ENCODE measurements at places on chromosomes 7 and 10.

- ATAC-seq: no peak
These were observed 351.2 kb downstream of the LRMDA start for GRCh38 chr10:75782463-75783248.

DNA sequence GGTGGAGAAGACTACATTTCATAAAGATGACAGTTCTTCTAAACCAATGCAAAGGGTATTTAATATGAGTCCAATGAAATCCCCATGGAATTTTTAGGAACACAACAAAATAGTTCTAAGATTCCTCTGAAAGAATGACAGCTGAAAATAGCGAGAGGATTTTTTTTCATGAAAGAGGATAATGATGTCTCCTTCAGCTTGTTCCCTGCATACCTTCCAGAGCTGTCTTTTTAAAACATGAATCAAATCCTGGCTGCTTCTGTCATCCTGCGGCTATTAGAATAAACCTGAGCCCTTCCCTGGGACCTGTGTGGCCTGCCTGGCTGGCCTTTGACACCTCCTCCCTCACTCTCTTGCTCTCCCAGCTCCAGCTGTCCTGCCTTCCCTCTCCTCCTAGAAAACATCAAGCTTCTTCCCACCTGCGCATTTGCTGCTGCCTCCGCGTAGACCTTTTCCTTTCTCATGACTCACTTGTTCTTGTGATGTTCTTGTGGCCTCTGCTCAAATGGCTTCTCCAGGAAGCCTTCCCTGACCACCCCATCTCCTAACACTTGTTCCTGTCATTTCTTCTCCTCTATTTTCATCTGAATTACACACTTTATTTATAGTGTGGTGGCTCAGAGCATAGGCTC lies 57.4 kb downstream of the EEPD1 start:
- no peak for ATAC-seq

GRCh38 chr10:111472445-111472844 lies 395.6 kb downstream of the ADRA2A start:
- ATAC-seq: no peak

- no peak for ATAC-seq
These were observed 1.7 kb downstream of the ATE1 start for GRCh38 chr10:121926157-121926556.

DNA sequence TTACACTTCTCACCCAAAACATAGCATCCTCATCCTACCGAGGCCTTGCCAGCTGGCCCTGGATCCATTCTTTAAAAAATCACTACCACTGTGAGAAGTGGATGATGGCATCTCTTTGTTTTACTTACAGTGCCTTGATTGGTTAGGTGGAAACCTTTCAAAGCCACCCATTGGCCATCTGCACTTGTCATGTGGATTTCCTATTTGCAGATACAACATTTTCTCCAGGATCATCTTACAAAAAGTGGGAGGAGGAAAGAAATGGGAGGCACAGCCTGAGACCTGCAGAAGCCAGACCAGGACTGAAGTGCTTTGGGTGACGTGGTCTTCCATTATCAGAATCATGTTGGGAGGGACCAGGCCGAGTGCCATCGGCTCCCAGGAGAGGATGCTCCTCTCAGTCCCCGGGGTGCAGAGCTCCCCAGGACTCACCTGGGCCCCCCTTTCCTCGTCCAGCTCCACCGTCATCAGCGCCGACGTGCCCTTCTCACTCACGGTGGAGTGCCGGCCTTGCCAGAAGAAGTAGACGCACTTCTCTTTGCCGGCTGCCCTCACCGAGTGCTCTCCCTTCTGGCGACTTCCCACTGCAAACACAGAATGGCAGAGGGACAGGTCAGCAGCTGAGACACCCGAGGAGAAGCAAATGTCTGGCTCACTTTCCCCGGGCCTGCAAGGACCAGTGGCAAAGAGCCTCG lies 161.2 kb downstream of the SVIL start:
- ATAC-seq: peak; percentile 12

- no peak for ATAC-seq
These were observed 150.7 kb upstream of the BET1 start for GRCh38 chr7:94154858-94155257.

- ATAC-seq: no peak
These were observed 3.1 kb downstream of the SH3PXD2A start for GRCh38 chr10:103852189-103852711.

DNA sequence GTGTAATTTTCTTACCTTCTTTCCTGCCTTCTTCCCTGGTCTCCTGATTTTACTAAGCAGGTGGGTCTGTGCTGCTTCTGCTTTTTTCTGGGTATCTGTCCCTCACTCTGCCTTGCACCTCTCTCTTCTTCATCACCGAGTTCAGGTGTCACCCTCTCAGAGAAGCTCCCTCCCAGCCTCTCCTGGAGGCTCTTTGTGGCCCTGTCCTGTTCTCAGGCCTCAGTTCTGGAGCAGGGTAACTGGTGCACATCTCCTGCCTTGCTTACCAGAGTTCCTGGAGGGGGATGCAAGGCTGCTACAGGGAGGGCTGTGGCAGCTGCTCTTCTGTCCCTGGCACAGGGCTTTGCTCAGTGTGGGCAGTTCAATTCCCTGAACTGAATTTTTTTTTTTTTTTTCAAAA lies 66.1 kb downstream of the RBM33 start:
- no peak for ATAC-seq

- ATAC-seq: peak; percentile 78
These were observed 6.7 kb upstream of the KLRG2 start for GRCh38 chr7:139490130-139490529.

- no peak for ATAC-seq
These were observed 320.6 kb downstream of the GATA3 start for GRCh38 chr10:8375137-8375536.

DNA sequence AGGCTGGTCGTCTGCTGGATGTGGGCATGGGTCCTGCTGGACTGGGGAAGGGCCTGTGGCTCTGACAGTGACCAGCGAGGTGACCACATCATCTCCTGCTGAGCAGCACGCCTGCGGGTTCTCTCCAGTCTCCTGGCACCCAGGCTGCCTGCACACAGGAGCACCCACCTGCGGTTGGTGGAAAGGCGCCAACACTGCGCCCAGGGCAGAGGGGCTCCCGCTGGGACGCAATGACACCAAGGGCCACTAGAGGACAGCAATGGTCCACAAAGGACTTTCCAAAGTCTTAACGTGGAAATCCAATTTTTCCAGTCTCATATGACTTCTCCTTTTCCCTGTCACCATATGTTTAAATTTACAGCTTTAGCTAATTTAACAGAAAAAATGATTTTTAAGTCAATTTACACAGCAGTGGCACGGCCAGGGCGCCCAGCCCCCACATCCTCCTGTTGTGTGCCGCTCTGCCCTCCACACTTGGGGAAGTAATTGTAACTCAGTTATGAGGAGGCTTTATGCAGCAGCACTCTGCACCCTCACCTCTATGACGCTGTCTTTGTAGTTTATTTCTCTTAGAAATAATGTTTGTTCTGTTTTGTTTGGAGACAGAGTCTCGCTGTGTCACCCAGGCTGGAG lies 38.1 kb downstream of the CFAP46 start:
- ATAC-seq: peak; percentile 43

DNA sequence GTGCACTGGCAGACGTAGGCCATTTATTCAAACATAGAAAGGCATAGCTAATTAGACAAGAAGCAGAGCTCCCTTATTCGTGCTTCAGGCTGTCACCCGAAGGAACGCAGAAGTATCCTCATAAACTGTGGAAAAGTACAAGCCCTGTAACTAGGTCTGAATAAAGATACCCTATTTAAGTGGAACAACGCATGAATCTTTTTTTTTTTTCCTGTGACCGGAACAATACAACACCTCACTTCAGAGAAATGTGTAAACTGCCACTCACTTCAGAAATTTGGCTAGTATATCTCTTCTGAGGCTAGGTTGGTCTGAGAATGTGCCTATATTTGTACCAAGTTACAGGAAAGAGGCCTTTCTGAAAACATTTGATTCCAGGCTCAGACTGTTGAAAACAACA lies 8.0 kb upstream of the CSTF2T start:
- no peak for ATAC-seq

GRCh38 chr7:1928645-1929348 lies 258.7 kb downstream of the ELFN1 start:
- peak; percentile 64 for ATAC-seq

DNA sequence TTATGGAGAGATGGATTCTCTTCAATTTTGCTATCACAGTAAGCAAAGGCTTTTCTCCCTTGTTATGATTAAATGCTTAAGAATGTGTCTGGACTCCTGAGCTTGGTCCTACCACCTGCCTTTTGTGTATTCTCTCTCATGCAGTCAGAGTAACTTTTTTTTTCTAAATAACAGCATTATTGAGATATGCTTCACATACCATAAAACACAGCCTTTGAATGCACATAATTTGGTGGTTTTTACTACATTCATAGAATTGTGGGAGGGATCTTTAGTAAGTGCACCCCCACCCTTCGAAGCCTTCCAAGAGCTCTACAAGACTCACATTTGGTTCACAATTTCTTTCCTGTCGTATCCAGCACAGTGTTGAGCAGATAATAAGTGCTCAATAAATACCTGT lies 175.5 kb downstream of the ADAM12 start:
- ATAC-seq: no peak

DNA sequence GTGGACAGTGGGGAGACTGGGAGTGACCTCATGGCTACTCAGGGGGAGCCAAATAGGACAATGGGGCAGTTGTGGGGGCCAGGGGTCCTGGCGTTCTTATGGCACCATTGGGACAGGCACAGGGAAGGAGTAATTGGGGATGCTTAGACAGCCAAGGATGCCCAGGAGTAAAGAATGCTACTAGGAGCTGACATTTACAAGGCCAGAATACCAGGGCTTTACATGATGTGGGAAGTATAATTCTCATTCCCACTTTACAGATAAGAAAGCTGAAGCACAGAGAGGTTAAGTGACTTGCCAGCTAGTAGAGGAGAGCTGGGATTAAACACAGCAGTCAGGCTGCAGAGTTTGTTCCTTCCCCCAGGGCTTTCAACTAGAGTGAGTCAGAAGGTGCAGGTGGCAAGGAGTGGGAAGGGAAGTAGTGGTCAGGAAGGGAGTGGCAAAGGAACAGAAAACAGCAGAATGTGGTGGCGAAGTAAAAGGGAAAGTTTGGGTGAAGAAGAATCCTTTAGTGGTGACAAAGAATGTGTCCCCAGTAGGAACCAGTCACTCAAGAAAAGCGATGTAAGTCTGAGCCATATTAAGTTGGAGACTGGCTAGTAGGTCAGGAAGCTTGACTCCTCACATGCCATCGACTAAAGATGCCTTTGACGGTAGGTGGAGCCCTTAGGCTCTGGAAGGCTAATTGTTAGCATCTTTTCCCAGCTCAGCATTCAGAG lies 32.8 kb downstream of the CPVL start:
- peak; percentile 88 for ATAC-seq

DNA sequence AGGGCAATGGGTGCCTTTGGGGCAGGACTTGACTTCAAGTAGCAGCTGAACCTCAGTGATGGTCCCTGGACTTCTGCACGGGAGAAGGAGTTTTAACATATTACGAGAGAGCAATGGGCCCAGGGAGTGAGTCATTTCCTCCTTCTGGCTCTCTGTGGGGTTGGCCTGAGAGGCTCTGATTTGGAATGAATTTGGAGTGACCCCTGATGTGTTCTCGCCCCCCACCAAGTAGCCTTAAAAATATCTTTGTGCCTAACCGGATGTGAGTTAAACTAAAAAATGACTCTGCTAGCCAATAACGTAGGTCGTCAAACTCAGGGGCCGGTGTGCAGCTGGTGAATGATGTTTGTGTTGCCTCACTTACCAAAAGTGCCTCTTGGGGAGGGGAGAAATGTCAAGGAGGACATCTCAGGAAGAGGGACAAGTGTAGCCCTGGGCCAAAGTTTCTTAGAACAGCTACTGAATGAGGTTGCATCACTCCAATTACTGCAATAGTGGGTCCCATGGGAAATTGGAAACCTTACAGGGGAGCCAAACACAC lies 656.6 kb downstream of the INHBA start:
- no peak for ATAC-seq

DNA sequence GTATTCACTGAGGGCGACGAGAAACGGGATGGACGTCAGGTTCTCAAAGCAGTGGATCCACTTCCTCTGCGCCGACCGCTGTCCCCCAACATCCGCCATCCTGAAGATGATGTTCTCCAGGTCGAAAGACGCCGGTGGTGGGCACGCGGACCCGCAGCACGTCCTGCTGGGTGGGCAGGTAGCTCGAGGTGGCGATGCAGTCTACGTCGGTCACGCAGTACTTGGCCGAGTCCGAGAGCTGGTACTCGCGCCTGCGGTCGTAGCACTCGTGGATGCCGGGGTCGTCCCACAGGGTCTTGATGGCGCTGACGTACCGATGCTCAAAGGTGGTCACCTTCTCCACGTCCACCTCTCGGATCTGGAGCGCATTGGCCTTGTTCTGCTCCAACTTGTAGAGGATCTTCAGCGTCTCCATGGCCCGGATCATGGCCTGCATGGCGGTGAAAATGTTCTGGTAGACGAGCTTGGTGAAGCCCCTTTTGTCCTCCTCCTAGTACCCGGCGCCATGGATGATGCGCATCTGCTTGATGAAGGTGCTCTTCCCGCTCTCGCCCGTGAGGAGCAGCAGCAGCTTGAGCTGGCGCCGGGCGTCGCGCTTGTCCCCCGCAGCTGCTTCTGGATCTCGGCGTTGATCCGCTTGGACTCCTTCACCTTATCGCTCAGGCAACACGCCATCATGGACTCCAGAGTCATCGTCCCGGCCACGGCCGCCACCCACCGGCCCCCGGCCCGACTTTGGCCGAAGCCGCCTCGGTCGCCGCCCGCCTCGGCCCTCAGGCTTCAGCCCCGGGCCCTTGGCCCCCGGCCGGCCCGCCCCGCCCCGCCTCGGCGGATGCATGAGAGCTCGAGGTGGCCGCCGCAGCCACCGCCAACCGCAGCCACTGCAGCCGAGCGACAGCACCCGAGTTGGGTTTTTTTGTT lies 122.9 kb upstream of the KCTD7 start:
- ATAC-seq: peak; percentile 14

DNA sequence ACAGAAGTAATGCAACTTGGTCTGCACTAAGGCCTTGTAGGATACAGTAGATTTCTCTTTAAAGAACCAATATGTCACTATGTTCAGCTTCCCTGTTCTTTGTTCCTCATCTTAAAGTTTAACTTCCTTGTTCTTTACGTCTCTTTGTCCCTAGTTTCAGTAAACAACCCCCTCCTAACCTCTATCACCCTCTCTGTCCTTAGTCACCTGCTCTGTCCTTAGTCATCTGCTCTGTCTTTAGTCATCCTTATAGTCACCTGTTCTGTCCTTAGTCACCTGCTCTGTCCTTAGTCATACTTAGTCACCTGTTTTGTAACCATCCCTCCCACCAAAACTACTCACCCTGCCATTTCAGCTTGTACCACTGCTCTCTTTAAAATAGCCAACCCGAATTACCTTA lies 144.6 kb upstream of the TMEM106B start:
- ATAC-seq: peak; percentile 93

GRCh38 chr10:71631007-71631861 lies 88.3 kb downstream of the C10orf105 start:
- no peak for ATAC-seq

Measured in esophagus mucosa (tissue), 1 donor.